ENCODE measurements at places on chromosomes 5 and 9.

- DNase-seq, result no peak
Measured at GRCh38 chr5:126445502-126446174, 22.4 kb downstream of the GRAMD2B start.

DNA sequence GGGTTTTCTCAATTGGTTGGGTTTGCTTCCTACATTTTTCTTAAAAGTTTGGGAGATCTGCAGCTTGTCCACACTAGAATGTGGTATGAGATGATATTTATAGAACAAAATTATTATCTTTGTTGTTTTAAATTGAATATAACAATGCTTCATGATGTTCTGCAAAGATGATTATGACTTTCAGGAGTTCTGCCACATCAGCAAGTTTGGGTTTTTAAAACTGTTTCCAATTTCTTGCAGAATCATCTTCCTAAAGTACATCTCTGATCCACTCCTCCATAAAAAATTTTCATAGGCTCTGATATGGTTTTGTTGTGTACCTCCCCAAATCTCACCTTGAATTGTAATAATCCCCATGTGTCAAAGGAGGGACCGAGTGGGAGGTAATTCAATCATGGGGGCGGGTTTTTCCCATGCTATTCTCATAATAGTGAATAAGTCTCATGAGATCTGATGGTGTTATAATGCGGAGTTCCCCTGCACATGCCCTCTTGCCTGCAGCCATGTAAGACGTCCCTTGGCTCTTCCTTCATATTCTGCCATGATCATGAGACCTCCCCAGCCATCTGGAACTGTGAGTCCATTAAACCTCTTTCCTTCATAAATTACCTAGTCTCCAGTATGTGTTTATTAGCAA, 119.1 kb upstream of the PTGER4 start:
- DNase-seq, result no peak

DNA sequence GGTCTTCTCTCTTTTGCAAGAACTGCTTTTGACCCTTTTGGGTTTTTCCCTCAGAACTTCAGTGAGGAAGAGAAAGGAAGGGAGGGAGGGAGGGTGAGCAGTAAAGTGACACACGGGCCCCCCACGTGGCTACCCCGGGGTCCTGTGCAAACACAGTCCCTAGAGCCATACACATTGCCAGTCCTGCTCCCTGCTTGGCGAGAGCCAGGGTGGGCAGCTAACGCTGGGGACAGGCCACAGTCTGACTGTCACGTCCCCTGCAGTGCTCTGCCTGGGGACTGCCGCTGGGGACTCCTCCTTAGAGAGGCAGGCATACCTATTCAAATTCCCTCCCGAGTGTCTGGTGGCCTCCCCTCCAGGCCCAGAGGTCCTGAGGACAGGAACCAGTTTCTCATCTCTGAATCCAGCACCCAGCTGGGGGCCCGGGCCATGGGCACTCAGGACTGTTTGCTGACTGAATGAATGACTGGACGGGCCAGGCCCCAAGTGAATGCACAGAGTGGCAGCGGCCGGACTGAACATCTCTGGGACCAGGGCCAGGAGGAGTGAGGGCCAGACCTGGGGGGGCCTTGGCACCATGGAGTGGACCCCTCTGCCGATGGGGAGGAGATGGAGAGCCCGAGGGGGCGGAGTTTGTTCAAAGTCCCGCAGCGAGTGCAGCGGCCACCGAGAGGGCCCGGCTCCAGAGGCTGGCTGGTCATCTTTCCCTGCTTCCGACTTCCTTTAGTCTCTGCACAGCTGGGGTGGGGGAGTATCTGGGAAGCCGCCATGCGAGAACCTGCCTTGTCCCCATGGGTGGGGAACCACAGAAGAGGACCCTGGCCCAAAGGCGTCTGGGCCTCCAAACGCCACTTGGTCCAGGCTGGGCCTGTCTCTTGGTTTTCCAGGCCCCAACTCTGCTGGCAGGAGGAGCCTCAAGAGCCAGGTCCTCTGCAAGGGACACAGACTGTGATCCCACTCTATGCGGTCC, 5.8 kb downstream of the CCDC187 start:
- DNase-seq, result no peak

DNA sequence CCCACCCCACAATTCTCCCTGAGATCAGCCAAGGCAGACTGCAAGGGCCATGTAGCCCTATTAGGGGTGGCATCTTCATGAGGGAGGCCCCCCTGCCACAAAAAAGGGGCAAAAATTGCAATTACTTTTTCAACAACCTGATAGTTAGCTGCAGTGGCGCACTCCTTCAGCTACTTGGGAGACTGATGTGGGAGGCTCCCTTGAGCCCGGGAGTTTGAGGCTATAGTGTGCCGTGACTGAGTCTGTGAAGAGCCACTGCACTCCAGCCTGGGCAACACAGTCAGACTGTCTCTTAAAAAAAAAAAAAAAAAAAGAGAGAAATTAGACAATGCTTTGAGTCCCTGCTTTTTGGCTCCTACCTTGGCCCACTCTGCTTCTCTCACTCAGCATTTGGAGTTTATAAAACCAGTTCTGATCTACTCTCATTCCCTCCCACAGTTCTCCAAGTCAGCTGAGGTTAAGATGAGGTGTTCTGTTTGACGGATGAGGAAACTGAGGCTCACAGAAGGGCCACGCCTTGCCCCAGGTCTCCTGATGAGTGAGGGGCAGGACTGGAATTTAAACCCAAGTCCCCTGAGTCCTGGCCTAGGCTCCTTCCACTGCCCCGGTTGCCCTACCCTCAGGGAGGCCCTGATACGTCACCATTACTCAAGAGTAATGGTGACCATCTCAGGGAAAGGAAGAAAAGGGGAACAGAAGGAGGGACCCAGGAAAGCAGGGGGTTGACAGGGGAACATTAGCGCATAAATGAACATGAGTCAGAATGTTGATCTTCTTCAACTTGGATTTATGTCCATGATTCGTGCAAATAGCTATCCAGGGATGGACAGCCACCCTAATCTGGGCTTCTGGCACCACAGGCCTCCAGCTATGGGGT, 9.0 kb downstream of the GPX3 start:
- DNase-seq, result no peak

DNA sequence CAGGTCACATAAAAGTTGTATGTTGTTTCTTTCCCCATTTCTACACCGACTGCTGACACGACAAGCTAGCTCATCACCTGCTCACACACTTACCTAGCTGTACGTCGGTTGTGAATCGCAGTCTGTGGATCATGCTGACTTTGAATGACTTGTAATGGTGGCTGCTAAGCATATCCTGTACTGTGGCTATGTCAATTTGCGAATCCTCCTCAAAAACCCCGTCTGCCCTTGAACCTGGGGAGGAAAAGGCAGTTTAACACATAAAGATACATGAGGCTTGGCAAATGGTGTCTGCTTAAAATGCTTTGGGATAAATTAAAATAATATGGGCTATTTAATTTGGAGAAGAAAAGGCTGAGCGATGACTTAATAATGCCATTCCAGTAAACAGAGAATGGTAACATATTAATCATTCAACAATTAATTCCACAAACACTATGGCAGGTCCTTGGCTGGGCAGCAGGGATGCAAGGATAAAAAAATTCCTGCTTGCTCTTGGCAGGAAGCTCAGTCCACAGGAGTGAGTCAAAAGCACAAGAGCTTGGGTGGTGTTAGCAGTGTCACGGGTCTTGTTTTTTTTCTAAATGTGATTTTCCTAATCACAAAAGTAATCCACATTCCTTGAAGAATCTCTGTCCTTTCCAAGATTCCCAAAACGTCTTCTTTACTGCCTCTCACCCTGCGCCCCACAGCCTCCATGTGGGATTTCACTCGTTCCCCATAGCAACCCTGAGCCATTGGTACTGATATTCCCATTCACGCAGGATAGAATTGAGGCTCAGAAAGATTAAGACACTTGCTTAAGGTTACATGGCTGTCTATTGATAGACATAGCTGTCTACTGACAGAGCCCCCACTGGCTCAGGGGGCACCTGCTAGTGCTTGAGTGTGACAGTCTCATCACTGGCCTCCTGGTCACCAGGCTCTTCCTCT, 222.4 kb downstream of the MAPKAP1 start:
- no peak for DNase-seq

DNA sequence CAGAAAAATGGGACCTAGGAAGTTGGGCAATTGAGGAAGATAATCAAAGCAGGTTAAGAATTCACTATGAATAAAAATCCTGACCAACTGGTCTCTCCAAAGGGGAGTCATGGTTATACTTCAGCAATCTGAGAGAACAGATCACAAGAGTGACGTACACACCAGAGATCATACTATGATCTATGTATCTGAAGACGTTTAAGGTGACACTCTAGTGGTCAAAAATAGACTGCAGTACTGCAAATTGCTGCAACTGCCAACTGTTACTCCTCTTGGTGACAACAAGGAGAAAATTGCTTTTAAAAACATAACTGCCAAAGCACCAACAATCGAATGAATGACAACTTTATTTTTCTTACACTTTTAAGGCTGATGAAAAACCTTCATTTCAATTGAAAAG, 4.9 kb downstream of the AK6 start:
- DNase-seq, result no peak

DNA sequence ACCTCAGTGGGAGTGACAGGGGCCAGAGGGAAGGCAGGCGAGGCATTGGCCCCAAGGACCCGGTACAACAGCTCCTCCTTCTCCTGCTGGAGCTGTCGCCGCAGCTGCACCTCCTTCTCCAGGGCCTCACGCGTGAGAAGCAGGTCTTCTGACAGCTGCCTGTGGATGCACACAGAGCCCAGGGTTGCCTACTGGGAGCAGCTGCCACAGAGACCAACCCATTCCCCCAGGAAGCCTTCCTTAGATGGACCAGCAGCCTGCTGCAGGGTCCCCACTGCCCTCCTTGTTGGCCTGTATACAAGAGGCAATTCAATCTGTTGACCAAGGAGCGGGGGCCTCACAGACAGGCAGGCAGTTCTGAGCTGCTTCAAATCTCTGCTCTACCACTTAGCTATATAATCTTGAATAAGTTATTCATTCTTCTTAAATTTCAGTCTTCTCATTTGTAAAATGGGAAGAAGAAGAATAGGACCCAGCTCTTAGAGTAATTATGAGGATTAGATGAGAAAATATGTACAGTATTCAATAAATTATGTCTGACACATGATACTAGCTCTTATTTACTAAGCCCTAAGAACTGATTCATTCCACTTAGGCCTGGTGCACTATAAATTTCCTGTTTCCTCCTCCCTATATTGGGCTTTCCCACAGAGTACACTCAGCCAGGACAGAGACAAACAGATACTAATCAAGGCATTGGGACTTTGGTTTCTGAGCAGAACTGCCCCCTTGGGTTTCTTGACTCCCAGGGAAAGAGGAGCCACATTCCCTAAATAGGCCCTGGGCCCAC, 26.1 kb upstream of the ANXA6 start:
- no peak for DNase-seq

DNA sequence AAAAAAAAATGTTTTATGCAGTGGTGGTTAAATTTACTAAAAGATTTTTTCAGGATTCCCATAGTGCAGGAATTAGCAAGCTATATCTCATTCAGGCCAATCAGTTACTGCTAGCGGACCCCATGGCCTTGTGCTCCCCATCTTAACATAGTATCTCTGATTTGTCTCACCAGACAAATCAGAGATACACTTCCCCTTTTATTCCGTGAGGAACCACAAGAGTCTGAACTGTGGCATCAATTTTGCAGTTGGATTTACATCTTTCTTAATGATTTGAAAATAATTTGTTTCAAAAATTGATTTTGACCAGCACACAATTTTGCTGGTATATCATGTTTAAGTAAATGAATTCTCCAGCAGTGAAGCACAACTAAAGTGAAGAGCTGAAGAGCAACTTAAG, 17.9 kb downstream of the ITGA1 start:
- DNase-seq, result no peak

DNA sequence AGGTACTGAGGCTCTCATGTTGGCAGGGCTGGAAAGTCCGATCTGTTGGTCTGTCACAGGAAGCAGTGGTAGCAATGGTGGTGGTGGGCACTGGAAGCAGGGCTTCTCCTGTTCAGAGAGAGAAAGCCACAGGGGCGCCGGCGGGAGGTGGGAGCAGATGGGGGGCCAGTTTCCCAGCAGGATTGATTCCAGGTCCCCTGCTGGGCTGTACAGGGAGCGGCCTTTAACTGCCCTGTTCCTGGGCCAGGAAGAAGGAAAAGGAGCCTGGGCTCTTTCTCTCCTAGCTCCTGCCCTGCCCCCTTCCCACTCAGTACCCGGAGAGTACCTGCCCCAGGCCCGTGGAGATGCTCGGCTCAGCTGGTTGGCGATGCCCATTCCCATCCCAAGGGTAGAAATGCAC, 2.6 kb upstream of the DAB2IP start:
- DNase-seq, result no peak

DNA sequence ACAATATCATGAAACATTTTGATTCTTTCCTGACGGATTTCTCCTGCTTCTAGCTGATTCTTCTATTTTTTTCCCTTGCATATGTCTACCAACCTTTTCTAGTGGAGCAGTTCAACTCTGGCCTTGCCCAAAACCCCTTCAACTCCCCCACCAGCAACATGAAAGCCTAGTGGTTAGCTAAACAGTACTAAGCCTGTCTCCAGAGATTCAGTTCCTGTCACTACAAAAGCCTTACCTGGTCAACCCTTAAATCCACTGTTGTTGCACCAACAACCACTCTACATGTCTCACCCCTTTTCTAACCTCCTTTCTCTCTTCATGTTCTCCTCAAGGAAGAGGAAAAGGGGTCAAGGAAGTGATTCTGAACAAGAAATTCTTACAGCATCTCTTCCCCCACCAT, 74.8 kb upstream of the PIK3R1 start:
- DNase-seq, result no peak

GRCh38 chr5:91849069-91849468, 466.0 kb upstream of the ARRDC3 start:
- no peak for DNase-seq

DNA sequence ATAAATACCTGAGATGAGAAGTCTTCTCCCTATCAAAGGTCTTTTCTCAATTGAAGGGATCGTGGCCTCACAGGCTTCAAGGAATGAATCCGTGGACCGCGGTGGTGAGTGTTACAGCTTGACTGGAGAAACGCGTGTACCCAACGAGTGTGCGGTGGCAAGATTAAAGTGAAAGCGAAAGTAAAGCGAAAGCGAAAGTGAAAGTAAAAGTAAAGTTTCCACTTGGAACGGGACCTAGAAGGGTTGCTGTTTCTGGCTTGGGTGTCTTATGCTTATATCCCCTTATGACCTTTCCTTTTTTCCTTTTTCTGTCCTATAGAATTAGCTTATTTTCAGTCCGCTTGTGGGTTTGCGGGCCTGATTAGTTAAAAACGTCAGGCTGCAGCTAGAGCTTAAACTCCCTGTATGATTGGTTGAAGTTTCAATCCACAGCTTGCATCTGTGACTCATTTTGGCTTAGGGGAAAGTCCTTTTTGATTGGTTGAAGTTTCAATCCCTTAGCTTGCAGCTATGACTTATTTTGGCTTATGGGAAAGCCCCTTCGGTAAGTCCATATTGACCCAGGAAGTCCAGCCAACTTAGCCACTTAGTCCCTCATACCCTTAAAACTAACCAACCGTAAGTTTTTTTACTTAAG, 924.3 kb upstream of the CDH10 start:
- no peak for DNase-seq
